Activated CD4-positive, alpha-beta T cell treated with anti-CD3 and anti-CD28 coated beads, Interleukin-2, amount 50 U/mL, for 4 hours (primary cell): ENCODE measurements at places on chromosomes 4 and X.

GRCh38 chr4:24657768-24658617 is 73.6 kb upstream of the DHX15 start:
- DNase-seq: no peak

GRCh38 chr4:152875261-152875660 is 60.9 kb upstream of the FHDC1 start:
- no peak for DNase-seq

DNA sequence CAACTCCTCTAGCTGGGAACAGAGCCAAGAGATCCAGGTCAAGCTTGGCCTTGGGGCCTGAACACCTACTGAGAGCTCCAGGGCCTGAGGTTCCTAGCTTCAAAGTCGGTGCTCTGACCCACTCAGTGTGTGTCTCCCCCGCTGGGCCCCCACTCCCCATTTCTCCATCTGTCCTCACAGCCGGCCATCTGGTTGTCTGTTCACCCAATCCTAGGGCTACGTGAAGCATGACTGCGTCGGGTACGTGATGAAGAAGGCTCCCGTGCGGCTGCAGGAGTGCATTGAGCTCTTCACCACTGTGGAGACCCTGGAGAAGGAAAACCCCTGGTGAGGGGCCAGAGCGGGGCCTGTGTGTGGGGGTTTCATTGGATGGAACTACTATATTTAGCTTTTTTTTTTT is 12.3 kb downstream of the USP11 start:
- DNase-seq: no peak

- DNase-seq: no peak
Observed at GRCh38 chr4:16413814-16414555, 187.7 kb upstream of the TAPT1 start.

- DNase-seq: no peak
Observed at GRCh38 chr4:18134111-18134510, 112.6 kb upstream of the LCORL start.

DNA sequence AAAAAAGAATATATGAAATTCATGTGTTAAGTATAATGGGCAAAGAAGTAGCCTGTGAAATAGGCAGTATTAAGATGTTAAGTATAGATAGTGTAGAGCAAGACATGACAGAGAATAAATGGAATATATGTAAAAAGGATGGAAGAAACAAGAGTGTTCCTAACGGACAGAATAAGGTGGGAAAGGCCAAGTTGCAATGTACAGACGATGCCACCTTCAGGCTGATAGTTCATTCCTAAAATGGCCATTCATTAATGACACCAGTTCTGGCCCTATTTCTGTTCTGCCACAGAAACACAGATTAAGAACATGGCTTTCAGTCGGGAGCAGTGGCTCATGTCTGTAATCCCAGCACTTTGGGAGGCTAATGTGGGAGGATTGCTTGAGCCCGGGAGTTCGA is 4.4 kb upstream of the FAM184B start:
- no peak for DNase-seq

- DNase-seq: no peak
Observed at GRCh38 chr4:56139241-56139827, 190.6 kb downstream of the CEP135 start.

- DNase-seq: no peak
Observed at GRCh38 chr4:184251670-184251980, 34.0 kb upstream of the ENPP6 start.

- DNase-seq: no peak
Observed at GRCh38 chr4:3563403-3563802, 31.2 kb upstream of the LRPAP1 start.

GRCh38 chr4:71360844-71361243 is 22.0 kb downstream of the SLC4A4 start:
- DNase-seq: no peak

DNA sequence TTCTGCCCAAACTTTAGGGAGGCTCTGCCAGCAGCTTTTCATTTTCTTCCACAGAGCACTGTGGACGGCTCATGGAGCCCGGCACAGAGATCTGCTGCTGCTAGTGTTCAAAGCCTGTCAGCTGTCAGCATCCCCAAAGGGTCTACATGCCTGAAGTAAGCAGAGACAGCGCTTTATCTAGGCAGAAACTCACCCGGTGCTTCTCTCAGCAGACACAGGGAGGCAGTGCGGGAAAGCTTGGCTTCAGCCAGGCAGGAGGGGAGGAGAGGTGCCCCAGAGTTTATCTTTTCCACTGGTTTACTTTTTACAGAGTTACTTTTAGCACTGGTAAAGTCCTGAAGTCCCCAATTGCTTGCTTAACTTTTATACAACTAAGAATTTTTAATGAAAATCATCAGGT is 339.3 kb downstream of the NKX6-1 start:
- DNase-seq: no peak

DNA sequence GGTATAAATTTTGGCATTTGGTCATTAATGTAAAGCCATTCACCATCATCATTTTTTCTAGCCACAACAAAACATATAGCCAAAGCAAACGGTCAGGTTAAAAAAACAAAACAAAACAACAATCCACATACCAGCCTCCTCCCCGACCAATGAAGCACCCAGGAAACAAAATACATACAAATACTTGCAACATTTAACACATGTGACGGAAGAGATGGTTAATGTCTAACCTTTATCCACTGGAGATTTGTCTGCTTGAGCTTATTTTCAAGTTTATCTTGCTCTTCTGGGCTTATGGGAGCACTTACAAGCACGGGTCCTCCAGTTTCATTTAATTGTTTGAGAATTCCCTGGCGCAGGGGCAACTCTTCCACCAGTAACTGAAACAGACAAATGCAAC is 857.5 kb upstream of the FTHL17 start:
- DNase-seq: no peak

GRCh38 chrX:16978193-16978984 is 31.9 kb downstream of the REPS2 start:
- DNase-seq: no peak

DNA sequence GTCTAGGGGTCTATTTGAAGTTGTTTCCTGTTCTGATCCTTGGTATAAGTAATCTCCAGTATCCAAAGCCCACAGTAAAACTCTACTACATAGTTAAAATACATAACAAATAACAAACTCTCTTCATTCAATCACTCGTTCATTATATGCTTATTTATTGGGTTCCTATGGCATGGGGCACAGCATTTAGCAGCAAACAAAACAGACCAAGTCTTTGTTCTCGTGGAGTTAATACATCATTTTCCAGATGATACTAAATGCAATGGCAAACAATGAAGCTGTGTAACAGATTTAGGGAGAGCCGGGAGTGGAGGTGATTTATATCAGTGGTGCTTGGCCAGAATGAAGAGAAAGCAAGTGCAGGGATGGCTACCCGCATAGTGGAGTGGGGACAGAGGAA is 36.6 kb upstream of the SPARCL1 start:
- no peak for DNase-seq

DNA sequence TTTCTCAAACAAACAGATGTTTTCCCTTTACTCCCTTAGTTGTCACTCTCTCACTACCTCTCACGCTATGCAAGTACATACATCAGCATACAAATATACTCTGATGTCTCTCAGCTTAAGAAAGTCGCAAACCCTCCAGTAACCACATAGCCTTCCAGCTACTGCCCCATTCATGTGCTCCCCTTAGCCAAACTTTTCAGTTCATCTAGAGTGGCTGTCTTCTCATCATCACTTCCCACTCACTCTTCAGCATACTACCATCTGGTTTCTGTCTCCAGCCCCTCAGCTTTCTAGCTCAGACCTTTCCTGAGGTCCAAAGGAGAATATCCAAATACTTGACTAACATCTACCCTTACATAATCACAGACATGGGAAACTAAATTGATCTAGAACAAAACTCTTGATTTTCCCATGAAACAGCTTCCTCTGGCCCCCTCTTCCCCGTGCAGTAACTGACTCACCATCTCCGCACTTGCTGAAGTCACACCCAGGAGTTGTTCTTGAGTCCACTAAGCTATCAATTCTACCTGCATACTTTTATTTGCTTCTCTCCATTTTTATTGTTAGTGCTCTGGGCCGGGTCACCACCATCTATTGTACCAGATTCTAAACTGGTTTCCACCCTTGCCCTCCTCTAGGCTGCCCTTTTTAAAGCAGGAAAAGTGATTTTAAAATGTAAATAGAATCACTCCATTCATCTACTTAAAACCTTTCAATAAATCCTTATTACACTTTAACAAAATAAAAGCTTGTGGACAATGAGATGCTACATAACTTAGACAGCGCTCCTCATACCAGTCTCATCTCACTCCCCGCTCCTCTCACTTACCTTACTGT is 57.2 kb downstream of the CASP6 start:
- DNase-seq: no peak

- DNase-seq: no peak
Observed at GRCh38 chrX:41192880-41193279, 107.6 kb downstream of the USP9X start.

DNA sequence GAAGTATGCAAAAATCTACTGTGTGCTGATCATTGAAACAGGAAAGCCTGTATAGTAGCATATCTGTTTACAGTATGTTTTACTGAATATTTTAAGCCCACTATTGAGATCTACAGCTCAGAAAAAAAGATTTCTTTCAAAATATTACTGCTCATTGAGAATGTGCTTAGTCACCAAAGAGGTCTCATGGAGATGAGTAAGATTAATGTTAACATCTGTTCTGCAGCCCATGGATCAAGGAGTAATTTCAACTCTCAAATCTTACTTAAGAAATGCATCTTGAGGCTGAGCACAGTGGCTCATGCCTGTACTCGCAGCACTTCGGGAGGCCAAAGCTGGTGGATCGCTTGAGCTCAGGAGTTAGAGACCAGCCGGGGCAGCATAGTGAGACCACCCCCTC is 3.3 kb downstream of the RNF4 start:
- no peak for DNase-seq

GRCh38 chr4:69239557-69240168 is 25.1 kb upstream of the UGT2B11 start:
- DNase-seq: no peak

DNA sequence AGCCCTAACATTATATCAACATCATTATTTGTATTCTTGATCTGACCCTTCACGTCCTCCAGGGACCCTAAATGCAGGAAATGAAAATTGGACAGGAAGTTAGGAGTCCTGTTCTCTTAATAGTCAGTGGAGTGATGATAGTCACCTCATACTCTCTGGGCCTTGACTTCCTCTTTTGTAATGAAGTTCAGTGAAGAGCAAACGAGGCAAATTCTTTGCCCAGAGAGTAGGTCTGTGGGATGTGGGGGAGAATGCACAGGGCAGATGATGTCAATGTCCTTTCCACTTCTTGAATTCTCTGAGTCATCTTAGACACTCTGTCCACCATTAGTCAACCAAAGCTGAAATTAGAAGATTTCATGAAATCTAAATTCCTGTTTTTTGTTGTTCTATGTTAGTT is 17.1 kb upstream of the GPRIN3 start:
- DNase-seq: no peak

DNA sequence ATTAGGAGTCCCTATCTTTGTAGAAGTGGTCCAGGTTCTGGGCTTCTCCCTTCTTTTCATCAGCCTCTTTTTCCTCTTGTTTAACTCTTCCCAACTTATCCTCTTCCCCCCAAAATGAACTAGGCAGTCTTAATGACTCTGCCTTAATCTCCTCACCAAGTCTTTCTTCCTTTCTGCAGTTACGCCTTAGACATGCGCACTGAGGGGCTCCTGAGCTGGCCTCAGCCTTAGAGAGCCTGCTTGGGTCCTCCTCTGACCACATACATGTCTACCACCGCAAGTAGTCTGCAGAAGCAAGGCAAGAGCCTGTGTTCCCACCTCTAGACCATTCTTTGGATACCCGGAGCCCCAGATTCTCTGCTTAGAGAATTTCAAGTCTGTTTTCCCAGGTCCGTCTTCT is 199.9 kb downstream of the MGST2 start:
- no peak for DNase-seq

DNA sequence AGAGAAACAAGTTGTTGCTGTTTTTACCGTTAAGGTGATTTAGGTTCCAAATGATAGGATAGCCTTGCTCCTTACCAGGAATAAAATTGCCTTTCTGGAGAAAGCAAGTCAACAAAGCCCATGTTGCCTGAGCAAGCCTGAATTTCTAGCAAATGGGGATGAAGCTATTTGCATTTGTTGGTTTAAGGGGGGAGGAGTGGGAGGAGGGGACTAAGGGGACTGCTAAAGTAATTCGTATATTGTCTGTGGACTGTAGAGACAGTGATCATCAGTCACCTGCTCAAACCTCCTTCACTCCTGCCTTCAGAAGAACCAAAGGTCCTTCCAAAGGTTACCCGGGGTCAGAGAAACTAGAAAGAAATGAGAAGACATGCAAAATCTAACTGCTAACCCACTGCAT is 65.8 kb downstream of the SCML2 start:
- no peak for DNase-seq

- no peak for DNase-seq
Observed at GRCh38 chr4:137640156-137640837, 108.0 kb upstream of the PCDH18 start.

GRCh38 chr4:4524364-4524763 is 17.5 kb downstream of the STX18 start:
- DNase-seq: no peak

DNA sequence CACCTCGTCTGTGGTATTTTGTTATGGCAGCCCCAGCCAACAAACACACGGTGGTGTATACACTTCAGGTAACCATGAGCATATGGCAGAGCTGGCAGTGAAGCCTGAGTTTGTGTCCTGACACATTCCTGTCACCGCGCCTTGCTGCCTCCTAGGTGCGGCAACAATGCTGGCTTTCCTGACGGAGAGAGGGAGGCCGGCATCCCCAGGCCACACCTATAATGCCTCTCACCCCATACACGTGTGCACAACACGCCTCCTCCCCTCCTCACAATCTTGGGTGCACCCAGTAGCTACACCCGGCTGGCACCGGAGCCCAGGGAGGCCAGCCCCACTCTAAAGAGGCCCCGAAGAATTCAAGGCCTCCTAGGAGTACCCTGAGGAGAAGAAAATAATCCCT is 158.5 kb downstream of the NSUN7 start:
- DNase-seq: no peak

DNA sequence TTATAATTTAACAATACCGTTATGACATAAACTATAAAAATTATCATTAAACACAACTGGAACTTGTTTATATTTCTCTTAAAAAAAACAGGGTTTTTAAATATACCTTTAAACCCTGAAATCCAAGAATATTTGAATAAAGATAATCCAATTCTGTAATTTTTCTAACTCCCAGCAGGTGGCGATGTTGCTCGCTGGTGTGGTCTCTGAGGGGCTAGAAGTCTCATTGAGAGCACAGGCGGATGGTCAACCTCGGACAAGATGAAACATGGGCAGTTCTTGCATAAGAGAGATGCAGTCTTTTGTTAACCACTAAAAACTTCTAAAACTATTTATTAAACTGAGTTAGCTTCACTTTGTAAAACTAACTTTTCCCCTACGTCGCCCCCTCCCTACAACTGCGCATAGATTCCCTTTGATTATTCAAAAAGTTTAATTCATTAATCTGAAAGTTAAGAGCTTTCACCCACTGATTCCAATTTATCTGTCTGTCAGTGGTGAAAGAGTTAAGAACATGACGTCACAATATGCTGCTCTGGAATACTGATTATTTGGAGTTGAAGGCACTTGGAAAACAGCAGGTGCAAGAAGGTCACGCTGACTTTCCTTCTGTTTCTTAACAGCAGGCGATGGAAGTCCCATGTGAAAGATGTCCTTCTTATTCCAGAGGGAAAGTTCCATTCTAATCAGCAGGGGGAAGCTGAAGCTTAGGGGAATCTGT is 29.5 kb downstream of the DMP1 start:
- DNase-seq: peak; percentile 6
